Stimulated activated CD8-positive, alpha-beta memory T cell treated with anti-CD3 and anti-CD28 coated beads, Interleukin-7, amount 100 ng/mL, for 48 hours (primary cell): ENCODE measurements at places on chromosomes 3 and 15.

- no peak for DNase-seq
Observed at GRCh38 chr3:169128579-169128978, 534.9 kb downstream of the MECOM start.

DNA sequence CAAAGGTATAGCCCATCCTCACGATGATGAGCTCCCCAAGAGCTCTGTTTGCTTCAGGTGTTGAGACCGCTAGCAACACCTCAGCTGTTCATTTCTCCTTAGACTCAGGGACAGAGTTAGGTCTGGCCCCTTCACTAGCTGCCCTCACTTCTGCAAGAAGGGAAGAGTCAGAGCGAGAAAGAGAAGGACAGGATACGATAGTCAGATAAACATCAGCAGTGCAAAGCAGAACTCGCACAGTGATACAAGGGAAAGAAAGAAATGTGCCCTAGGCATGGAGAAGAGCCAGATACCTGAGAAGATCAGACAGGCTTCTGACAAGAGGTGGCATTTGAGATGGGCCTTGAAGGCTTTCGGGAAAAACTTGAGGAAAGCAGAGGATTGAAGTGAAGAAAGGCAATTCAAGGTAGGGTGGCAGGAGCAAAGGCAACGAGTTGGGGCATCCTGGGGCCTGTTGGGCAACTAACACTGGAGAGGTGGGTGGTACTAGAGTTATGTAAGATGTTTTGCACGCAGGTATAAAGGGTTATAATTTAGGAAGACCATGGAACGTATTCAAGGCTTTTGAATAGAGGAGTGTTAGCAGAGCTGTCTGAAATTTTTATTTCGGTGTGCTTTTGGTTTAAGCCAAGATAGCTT lies 106.0 kb downstream of the PGPEP1L start:
- DNase-seq = no peak

GRCh38 chr15:52263563-52264282 lies 31.9 kb downstream of the MYO5C start:
- no peak for DNase-seq

- DNase-seq = no peak
Observed at GRCh38 chr15:26165546-26165945, 302.4 kb upstream of the ATP10A start.

- no peak for DNase-seq
Observed at GRCh38 chr3:27715863-27716262, 6.3 kb downstream of the EOMES start.

GRCh38 chr15:26421065-26421464 lies 351.8 kb downstream of the GABRB3 start:
- no peak for DNase-seq

DNA sequence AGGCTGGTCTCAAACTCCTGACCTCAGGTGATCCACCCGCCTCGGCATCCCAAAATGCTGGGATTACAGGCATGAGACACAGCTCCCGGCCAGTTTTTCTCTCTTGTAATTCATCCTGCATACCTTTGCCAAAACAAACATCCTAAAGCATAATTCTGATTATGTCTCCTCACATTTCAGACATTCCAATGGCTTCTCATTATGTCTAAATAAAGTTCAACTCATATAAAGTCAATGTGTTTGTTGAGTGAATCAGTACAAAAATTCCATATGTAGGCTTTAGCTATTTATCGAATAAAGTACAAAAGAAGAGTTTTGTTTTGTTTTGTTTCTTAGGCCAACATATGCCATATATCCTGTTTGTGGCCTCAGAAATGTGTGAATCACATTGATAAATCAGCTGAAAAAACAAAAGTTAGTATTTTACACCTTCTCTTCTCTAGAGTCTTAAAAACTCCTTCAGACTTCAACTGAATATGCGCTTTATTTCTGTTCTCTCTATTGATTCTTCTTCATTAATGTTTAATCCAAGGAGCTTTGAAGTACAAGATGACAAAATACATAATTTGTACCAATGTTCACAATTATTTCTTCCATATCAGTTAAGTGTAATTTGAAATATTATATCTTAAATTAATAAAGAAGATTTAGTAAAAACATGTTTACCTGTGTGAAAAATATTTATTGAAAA lies 165.8 kb downstream of the MECOM start:
- DNase-seq = no peak

DNA sequence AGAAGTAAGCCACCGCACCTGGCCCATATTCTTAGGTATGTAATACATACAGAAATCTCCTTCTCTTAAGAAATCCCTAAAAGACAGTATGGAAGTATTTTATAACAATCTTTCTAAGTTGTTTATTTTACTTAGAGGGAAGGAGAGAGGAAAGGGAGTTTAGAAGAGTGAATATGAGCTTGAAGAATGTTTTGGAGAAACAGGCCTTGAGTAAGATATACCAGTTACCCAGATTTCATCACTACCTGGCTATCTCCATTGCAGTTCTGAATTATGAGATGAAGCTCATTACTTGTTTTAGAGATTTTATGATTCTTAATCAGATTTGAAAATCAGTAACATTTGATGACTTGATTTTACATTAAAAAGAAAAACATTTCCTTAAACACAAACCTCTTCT lies 71.9 kb downstream of the DCUN1D1 start:
- DNase-seq = no peak

GRCh38 chr3:177529716-177530335 lies 332.5 kb upstream of the TBL1XR1 start:
- DNase-seq = no peak
